T-helper 17 cell (primary cell): ENCODE measurements at places on chromosomes 11 and 22. TPM values are rescaled to one million over a fixed set of nuclear protein-coding genes. Genes with fewer than 3 reads are reported as not detected.

DNA sequence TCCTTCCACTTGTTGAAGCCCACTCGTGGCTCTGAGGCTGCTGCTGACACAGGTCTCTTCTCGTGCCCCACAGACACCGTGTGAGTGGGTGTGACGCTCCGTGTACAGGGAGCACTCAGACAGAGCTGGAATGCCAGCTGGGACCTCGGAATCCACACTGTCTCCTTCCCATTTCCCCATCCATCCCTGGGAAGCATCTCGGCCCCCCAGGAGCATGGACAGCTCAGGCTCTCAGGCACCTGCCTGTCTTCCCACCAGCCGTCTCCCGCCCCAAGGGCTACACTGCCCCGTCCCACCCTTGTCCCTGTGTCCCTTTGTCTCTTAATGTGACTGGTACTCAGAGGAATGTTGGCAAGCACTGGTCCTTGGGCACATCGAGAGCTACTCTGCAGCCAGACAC is 63.8 kb downstream of the ARHGAP8 start:
- peaks cover 12% of the 10 kb centered on the region for H3K27me3 ChIP-seq
- H3K4me1 ChIP-seq = no peaks in the 10 kb centered on the region
- no peak overlapping the region for H3K27ac ChIP-seq
- no peak for DNase-seq
- no peak overlapping the region for H3K4me3 ChIP-seq

The CAVIN3 gene
- not detected for total RNA-seq

DNA sequence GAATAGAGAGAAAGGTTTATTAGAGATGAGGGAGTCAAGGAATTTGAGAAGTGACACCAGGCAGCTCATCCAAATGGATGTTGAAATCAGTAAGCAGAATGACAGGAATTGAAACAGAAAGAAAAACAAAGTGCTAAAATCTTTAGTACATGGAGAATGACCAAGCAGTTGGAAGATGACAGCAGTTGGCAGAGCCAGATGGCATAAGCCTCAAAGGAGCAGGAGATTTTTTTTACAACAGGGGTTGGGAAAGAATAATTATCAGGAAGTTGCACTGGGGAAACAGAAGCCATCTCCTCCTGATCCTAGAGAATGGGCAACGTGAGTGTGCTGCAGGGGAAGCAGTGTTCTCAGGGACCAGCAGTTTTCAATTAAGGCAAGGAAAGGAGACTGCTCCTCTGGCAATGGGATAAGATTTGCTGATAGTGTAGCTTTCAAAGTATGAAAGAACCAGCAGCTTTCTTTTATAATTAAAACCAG is 28.9 kb downstream of the RAB39A start:
- DNase-seq = no peak
- H3K27me3 ChIP-seq = peaks cover 35% of the 10 kb centered on the region
- H3K4me1 ChIP-seq = peaks cover 5% of the 10 kb centered on the region
- H3K4me3 ChIP-seq = no peak overlapping the region
- no peak overlapping the region for H3K27ac ChIP-seq

The TP53I11 gene
- 3.9 TPM for total RNA-seq

DNA sequence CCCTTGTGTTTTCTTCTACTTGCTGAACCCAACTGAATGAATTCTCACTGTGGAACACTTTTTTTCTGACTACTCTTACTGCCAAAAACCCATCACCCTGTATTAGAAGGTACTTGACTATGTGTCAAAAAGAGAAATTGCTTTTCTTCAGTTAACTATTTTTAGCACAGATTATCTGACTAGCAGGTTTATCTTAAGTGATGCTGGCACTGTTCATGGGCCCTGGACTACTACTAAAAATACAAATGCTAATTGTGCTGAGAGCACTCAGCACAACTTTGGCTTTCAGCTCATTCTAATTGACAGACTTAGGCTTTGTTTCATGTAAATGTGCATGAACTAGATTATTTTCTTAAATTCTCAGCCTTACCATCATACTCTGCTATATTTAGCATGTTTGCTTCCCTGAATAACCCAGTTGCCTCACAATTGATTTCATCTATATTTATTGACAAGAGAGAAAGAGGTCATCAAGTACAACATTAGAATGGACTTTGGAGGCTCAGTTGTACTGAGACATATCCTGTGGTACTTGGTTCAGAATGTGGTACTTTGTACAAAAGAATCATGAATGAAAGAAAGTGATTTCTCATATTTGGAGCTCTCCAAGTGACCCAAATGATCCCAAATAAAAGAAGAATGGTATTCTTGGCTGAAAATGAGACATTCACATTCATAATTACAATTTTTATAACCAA is 478.3 kb downstream of the KCNA4 start:
- DNase-seq = no peak
- H3K36me3 ChIP-seq = no peaks in the 10 kb centered on the region
- H3K27ac ChIP-seq = no peak overlapping the region
- no peak overlapping the region for H3K4me3 ChIP-seq
- no peaks in the 10 kb centered on the region for H3K4me1 ChIP-seq

GRCh38 chr11:114889594-114890011 is 211.3 kb downstream of the NXPE2 start:
- no peaks in the 10 kb centered on the region for H3K4me1 ChIP-seq
- no peaks in the 10 kb centered on the region for H3K36me3 ChIP-seq
- no peak overlapping the region for H3K27ac ChIP-seq
- no peaks in the 10 kb centered on the region for H3K27me3 ChIP-seq
- H3K4me3 ChIP-seq = no peak overlapping the region

GRCh38 chr11:64711956-64712362 is 11.0 kb downstream of the NRXN2 start:
- H3K36me3 ChIP-seq = peaks cover 15% of the 10 kb centered on the region
- H3K4me1 ChIP-seq = peaks cover 21% of the 10 kb centered on the region
- no peak overlapping the region for H3K27ac ChIP-seq
- peak overlapping the region; percentile 70 for H3K4me3 ChIP-seq
- DNase-seq = no peak

DNA sequence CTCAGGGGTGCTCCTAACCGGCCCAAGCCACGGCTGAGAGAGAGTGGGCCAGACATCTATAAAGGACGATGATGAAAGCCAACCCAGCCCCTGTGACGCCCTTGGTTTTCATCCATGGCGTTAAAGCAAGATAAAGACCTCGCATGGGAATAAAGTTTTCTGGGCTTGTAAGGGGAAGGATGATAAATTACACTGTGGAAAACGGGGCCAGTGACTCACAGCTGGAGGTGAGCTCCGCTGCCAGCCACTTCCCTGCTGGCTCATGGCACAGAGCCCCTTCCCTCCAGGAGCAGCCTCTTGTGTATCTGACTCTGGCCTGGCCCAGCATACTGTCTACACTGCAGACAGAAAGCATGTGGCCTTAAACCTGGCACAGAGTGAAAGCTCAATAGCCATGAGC is 503.2 kb upstream of the B3GAT1 start:
- no peak overlapping the region for H3K27ac ChIP-seq
- peaks cover 2% of the 10 kb centered on the region for H3K4me1 ChIP-seq
- no peak overlapping the region for H3K4me3 ChIP-seq
- no peak for DNase-seq
- peaks cover 53% of the 10 kb centered on the region for H3K27me3 ChIP-seq

DNA sequence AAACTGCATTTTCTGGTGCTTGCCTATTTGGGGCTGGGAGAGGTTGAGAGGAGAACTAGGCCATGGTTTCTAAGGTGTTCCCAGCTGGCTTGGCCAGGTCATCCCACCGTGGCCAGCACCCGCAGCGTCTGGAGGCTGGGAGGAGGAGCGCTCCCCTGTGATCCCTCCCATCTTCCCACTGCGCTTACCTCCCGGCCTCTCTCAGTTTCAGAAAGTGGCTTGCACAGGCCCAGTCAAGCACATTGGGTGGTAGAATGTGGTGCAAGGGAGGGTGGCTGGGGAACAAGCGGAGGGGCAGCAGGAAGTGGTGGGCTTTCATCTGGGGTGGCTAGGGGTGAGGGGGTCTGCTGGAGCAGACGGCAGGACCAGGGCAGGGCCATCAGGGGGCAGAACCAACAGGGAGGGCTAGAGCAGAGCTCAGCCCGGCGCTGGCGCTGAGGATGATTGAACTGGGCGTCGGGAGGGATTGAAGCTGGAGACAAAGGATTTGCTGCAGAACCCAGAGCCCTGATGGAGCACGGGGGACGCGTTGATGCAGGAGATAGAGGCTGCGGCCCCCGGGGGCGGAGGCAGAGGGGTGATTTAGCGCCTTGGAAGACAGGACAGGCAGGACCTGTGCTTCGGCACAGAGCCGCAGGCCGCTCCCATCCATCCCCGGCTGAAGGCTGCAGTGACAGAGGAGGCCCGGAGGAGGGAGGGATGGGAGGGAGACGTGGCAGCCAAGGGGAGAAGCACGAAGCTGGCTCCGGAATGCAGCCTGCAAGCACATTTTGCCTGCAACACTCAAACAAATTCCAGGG is 76.0 kb downstream of the TRIM29 start:
- no peak overlapping the region for H3K4me3 ChIP-seq
- no peak overlapping the region for H3K27ac ChIP-seq
- H3K4me1 ChIP-seq = no peaks in the 10 kb centered on the region
- DNase-seq = no peak
- H3K36me3 ChIP-seq = no peaks in the 10 kb centered on the region

The PHOX2A gene
- total RNA-seq = not detected

DNA sequence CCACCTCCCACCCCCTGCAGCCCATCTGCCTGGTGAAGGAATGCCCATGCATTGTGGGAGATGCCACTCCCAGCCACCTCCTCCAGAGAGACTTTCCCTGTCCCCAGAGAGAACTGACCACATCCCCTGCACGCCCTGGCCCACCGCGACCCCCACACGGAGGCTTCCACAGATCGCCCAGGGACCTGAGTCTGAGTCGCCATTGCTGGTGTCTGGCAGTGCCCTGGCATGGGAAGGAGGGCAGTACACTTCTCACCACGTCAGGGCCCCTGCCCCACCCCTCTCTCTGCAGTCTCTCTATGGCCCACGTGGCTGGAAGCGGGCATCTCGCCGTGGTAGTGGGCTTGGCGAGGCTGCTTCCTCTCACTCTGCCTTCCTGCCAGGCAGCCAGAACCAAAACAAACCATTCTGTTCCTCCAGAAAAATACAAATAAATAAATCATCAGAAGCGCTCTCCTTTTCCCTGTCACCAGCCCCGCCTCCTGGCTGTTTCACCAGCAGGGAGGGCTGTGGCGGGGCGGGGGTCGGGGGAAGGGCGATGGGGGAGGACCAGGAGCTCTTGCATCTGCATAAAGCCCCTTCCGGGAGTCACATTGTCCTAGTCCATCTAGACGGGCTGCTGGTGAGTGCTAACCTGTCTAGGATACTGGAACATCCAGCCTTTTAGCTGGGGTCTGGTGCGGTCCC is 20.9 kb downstream of the SHISAL1 start:
- DNase-seq = no peak
- H3K27me3 ChIP-seq = peaks cover 40% of the 10 kb centered on the region
- no peak overlapping the region for H3K27ac ChIP-seq
- peaks cover 2% of the 10 kb centered on the region for H3K4me1 ChIP-seq
- H3K36me3 ChIP-seq = no peaks in the 10 kb centered on the region

- DNase-seq = no peak
- no peak overlapping the region for H3K4me3 ChIP-seq
- H3K4me1 ChIP-seq = no peaks in the 10 kb centered on the region
- peaks cover 3% of the 10 kb centered on the region for H3K36me3 ChIP-seq
These were observed 86.3 kb downstream of the CCDC83 start for GRCh38 chr11:85941380-85941973.

GRCh38 chr11:79963856-79964645 is 523.2 kb upstream of the TENM4 start:
- no peak for DNase-seq
- H3K36me3 ChIP-seq = no peaks in the 10 kb centered on the region
- no peak overlapping the region for H3K27ac ChIP-seq
- H3K4me1 ChIP-seq = no peaks in the 10 kb centered on the region
- H3K27me3 ChIP-seq = no peaks in the 10 kb centered on the region

The TUBA8 gene
- 2.3 TPM for total RNA-seq

GRCh38 chr11:32088117-32088941 is 2.5 kb upstream of the RCN1 start:
- H3K36me3 ChIP-seq = peaks cover 2% of the 10 kb centered on the region
- H3K27me3 ChIP-seq = peaks cover 55% of the 10 kb centered on the region
- peaks cover 16% of the 10 kb centered on the region for H3K4me1 ChIP-seq
- H3K4me3 ChIP-seq = no peak overlapping the region
- DNase-seq = no peak

The OR8D4 gene
- total RNA-seq = not detected

The LDHAL6A gene
- not detected for total RNA-seq

DNA sequence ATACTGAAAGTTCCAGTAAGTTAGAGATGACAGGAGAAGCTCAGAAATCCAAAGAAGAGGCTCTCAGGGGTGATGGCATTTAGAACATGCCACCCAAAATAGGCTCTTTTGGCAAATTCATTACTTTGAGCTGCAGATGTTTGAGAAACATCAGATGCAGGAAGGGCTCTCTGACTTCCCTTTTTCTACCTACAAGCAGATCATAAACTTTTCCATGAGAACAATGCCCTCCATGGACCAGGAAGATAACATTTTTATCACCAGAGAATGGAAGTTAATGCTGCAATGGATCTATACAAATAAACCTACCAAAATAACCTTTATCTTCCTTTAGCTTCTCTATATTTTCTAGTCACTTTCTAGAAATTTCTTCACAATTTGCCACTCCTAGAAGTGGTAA is 32.7 kb upstream of the FAR1 start:
- no peaks in the 10 kb centered on the region for H3K4me1 ChIP-seq
- peaks cover 2% of the 10 kb centered on the region for H3K36me3 ChIP-seq
- H3K27me3 ChIP-seq = peaks cover 36% of the 10 kb centered on the region
- no peak overlapping the region for H3K4me3 ChIP-seq

The EHF gene
- total RNA-seq = 0.34 TPM

GRCh38 chr22:42313804-42314581 is 43.5 kb upstream of the TCF20 start:
- peaks cover 32% of the 10 kb centered on the region for H3K4me1 ChIP-seq
- peaks cover 4% of the 10 kb centered on the region for H3K27me3 ChIP-seq
- peak; percentile 30 for DNase-seq
- H3K4me3 ChIP-seq = no peak overlapping the region
- H3K27ac ChIP-seq = peak overlapping the region; percentile 93
- peaks cover 2% of the 10 kb centered on the region for H3K36me3 ChIP-seq

The ISX gene
- not detected for total RNA-seq

The OR5B2 gene
- not detected for total RNA-seq

GRCh38 chr22:36373258-36373579 is 14.5 kb downstream of the MYH9 start:
- H3K27me3 ChIP-seq = no peaks in the 10 kb centered on the region
- peaks cover 5% of the 10 kb centered on the region for H3K36me3 ChIP-seq
- peak overlapping the region; percentile 100 for H3K27ac ChIP-seq
- peak overlapping the region; percentile 80 for H3K4me3 ChIP-seq

DNA sequence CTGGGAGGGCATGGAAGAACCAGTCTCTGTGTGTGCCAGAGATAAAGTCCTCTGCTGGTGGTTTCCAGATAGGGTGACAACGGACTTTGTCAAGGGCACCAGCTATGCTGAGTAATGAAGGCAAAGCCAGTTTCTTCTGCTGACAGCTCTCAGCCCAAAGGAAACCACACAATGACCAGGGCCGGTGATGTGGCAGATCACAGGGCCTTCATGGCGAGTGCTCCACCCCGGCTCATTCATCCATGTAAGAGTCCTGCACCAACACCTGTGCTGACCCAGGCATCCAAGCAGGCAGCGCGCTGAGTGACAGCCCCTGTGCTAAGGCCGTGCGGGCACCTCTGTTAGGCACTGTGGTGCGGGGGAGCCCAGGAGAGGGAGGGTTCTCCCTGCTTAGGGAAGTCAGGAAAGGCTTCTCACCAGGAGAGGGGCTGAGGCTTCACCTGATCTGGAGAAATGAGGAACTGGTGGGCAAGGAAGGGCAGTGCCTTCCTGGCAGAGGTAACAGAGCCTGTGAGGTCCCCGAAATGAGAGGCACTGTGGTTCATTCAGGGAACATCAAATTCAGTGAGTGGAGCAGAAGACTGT is 33.8 kb downstream of the TP53I11 start:
- no peak for DNase-seq
- H3K4me3 ChIP-seq = no peak overlapping the region
- peaks cover 6% of the 10 kb centered on the region for H3K4me1 ChIP-seq
- H3K27me3 ChIP-seq = no peaks in the 10 kb centered on the region
